ENCODE measurements at places on chromosomes 12 and 14.

- DNase-seq: no peak
Measured at GRCh38 chr14:87214558-87214957, 778.4 kb downstream of the GALC start.

- DNase-seq: no peak
Measured at GRCh38 chr12:21769307-21769706, 5.2 kb downstream of the KCNJ8 start.

DNA sequence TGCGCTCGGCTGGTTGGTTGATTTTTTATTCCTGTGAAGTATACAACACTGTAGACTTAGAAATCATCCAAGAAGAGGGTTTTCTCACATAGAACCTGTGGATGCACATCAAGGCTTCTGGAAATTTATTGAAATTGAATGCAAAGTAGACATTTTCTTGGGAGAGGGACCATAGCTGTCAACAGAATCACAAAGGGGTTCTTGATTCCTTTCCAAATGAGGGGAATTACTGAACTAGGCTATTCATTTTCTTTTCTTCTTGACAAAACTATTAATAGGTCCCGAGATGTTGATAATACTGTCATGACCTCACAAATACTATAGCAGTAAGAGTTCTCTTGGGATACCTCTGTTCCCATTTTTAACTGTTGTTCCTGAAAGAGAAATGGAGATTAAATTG, 73.9 kb downstream of the AKAP6 start:
- no peak for DNase-seq

DNA sequence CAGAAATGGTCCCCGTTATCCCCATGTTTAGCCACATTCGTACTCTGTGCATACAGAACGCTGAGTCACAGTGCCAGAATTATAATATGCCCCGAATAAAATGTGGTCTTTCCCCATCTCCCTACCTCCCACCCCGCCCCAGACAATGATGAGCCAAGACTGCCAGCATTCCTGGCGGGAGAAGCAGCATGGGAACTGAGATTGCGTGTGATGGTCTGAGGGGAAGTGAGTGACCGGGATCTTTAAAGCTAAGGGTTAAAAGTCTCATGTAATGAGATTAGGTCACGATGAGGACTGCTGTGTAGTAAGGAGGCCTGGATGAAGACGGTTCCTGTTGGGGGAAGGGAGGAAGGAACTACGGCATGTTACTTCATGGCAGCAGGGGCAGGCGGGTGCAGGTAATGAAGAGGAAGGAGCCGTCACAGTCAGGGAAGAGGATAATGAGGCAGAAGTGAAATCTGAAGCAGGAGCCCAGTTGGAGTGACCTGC, 243.3 kb upstream of the FKBP4 start:
- DNase-seq: no peak

All from CD4-positive, alpha-beta memory T cell (primary cell).